ENCODE measurements at places on chromosomes 16 and 17.

GRCh38 chr17:69405096-69405495 lies 9.4 kb upstream of the MAP2K6 start:
- DNase-seq: no peak

GRCh38 chr16:81435103-81435502 lies 9.5 kb upstream of the CMIP start:
- no peak for DNase-seq

GRCh38 chr16:84599521-84600202 lies 18.2 kb downstream of the COTL1 start:
- DNase-seq: peak; percentile 47

DNA sequence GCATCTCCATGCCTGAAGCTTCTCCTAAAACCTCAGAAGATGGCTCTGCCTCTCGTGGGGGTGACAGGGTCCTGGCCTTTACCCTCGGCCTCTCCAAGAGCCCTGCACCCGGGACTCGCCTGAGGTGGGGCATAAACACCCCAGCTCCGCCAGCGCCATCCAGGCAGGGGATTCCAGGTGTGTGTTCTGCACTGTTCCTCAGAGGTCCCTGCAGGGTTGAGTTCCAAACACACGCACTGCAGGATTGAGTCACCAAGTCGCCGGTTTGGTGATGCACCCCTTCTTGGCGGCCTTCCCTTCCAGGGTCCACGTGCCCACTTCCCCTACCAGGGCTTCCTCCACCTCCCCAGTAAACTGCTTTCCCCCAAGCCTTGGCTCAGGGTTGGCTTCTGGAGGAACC lies 40.0 kb upstream of the RBFOX3 start:
- DNase-seq: no peak

DNA sequence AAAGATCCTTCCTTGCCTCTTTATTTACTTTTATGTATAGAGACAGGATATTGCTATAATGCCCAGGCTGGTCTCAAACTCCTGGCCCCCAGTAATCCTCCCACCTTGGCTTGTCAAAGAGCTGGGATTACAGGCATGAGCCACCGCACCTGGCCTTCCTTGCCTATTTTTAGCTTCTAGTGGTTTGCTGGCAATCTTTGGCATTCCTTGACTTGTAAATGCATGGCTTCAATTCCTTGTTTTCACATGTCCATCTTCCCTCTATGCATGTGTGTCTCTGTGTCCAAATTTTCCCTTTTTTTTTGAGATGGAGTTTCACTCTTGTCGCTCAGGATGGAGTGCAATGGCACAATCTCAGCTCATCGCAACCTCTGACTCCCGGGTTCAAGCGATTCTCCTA lies 22.5 kb downstream of the HEXIM2 start:
- DNase-seq: no peak

GRCh38 chr17:41196068-41196467 lies 6.4 kb downstream of the KRTAP9-1 start:
- no peak for DNase-seq

GRCh38 chr17:41010441-41010840 lies 1.5 kb upstream of the KRTAP3-1 start:
- no peak for DNase-seq

DNA sequence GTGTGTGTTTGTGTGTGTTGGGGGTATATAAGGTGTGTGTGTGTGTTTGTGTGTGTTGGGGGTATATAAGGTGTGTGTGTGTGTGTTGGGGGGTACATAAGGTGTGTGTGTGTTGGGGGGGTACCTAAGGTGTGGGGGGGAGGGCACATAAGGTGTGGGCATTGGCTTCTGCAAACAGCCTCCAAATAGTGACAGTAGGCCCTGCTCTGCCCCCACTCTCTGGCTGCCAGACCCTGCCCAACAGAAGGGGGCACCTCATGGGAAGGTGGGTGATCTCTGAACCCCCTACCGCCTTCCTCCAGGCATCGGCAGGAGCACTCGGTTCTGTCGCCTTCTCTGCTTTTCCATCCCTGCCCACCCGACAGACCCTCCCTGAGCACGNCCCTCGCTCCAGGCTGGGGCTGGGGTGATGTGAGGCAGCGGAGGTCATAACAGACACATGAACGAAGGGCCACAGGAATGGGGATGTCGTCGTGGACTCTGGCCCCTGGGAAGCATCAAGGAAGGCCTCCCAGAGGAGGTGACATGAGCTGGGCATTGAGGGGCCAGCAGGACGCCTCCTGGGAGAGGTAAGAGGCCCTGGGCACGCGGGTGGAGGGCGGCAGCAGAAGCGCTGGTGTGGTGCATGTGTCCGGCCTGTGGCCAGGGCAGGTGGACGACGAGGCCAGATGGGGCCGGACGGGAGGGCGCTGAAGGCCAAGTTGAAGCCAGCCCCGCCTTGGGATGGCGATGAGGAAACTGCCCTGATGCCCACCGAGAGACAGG lies 136.6 kb upstream of the RPH3AL start:
- DNase-seq: peak; percentile 16

DNA sequence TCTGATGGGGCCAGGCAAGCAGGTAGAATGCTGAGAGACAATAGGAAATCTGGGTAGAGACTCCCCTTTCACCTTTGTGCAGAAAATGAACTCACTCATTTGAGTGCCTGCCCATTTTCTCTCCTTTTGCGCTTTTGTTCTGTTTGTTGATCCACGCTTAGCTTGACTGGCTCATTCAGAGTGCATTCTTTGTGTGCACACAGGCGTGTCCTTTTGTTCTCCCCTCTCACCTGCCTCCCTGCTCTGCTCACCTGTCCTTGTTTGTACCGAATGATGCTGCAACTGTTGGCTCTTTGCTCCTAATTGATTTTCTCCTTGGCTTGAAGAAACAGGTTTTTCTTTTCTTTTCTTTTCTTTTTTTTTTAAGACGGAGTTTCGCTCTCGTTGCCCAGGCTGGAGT lies 15.8 kb downstream of the PGS1 start:
- DNase-seq: no peak

- DNase-seq: no peak
Measured at GRCh38 chr17:77505181-77505639, 364.4 kb downstream of the SEC14L1 start.

- no peak for DNase-seq
Measured at GRCh38 chr16:88977018-88977811, at the start of gene CBFA2T3. TSS of gene CBFA2T3 (minus strand) at chr16:88977207. CDS start at chr16:88976807, 400 bp downstream.

- no peak for DNase-seq
Measured at GRCh38 chr17:69575346-69575761, 160.9 kb downstream of the MAP2K6 start.

DNA sequence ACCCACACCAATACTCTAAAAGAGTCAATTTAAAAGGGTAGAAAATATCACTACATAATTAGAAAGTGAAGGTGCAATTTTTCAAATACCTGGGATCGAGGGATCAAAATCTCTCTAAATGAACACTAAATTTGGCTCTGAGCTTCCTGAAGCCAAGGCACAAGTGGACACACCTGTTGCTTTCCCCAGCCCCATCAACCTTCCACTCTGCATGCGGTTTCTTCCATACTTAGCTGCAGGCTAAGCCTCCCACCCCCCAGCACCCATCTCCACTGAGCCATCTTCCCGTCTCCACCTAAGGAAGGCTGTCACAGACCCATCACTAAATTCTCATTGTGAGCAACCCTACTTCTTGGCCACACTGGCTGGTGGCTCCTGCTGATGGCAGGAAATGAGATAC lies 30.5 kb downstream of the TXNDC11 start:
- DNase-seq: no peak

GRCh38 chr16:71358464-71358998 lies at the start of gene CALB2:
TSS of gene CALB2 (plus strand) at chr16:71358723. CDS start at chr16:71358793, 70 bp downstream.
- DNase-seq: peak; percentile 50

Measured in CD4-positive, alpha-beta T cell treated with Interleukin-15 for 4 hours (primary cell).